ENCODE measurements at places on chromosomes 13 and 19. TPM values are rescaled to one million over a fixed set of nuclear protein-coding genes. Genes with fewer than 3 reads are reported as not detected.

DNA sequence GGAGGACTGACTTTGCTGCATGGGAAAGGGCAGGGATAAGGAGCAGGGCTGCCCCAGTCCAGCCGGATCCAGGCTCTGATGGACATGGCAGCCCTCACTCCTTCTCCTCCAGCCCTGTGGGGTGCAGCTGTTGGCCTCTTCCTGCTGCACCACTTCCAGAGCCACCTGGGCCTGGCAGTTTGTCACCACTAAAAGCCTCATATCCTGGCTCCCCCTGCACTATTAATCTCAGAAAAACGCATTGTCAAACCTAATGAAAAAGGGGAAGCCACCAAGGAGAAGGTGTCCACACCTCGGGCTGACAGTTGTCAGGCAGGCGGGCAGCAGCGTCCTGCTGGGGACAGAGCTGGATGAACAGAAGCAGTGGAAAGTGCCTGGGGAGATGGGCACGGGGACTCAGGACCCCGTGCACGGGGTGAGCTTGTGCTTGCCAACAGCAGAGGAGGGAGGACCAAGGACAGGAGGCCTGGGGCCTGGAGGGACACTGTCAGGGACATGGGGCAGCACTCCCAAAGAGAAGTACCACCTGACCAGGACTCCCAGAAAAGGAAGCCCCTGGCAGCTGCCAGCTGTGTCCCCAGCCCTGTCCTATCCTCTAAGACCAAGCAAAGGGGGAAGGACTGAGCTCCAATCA, 151.1 kb upstream of the TSHZ3 start:
- no peak for DNase-seq

DNA sequence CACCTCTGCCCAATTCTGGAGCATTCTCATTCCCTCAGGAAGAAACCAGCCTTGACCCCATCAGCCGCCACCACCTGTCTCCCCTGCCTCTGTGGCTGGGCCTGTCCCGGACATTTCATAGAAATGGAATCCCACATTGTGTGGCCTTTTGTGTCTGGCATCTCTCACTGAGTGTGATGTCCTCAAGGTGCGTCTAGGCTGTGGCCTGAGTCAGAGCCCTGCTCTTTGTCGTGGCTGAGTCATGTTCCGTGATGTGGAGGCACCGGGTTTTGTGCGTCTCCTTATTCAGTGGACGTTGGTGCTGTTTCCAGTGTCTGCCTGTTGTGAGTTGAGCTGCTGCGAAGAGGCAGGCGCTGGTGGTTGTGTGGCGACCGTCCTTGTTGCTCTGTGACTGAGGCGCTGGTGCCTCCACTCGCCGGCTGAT, 3.5 kb downstream of the FZR1 start:
- no peak for DNase-seq

DNA sequence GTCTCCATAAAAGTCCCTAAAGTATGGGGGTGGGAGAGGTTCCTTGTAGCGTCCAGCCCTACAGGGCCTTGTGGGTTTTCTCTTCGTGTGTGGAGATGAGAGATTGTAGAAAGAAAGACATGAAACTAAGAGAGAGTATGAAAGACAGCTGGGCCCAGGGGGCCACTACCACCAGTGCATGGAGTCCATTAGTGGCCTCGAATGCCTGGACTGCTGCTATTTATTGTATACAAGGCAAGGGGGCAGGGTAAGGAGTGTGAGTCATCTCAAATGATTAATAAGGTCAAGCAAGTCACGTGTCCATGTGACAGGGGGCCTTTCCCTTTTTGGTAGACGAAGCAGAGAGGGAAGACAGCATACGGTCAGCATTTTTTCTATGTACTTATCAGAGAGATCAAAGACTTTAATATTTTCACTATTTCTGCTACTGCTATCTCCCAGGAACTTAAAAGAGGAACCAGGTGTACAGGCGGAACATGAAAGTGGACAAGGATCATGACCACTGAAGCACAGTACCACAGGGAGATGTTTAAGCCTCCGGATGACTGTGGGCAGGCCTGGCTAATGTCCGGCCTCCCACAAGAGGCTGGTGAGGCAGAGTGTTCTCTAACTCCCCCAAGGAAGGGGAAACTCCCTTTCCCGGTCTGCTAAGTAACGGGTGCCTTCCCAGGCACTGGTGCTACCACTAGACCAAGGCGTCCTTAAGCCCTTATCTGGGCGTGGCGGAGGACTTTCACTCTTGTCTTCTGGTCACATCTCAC, 25.5 kb downstream of the FGF21 start:
- peak; percentile 43 for DNase-seq

The RXFP2 gene
- total RNA-seq: not detected

- DNase-seq: no peak
Observed at GRCh38 chr19:38213911-38214625, 10.0 kb downstream of the DPF1 start.

GRCh38 chr13:71871176-71871754, 4.3 kb upstream of the DACH1 start:
- DNase-seq: no peak

The ZNF835 gene
- total RNA-seq: not detected

DNA sequence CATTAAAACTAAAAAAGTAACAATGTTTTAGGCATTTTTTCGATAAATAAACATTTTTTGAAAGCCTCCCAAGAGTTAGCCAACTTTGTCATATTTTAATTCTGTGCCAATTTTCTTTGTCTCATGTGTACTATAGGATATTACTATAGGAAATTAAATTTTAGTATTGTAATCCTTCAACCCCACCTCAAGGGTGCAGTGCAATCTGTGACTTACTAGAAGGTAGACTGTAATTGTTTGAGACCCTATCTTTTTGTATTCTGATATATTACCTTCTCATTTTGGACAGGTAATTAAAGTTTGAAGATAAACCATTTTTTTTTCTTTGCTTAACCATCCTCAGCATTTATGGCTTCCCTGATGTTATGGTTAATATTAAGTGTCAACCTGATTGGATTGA, 457.8 kb downstream of the PCDH20 start:
- DNase-seq: no peak

- no peak for DNase-seq
Observed at GRCh38 chr19:15178629-15179308, 22.0 kb downstream of the NOTCH3 start.

DNA sequence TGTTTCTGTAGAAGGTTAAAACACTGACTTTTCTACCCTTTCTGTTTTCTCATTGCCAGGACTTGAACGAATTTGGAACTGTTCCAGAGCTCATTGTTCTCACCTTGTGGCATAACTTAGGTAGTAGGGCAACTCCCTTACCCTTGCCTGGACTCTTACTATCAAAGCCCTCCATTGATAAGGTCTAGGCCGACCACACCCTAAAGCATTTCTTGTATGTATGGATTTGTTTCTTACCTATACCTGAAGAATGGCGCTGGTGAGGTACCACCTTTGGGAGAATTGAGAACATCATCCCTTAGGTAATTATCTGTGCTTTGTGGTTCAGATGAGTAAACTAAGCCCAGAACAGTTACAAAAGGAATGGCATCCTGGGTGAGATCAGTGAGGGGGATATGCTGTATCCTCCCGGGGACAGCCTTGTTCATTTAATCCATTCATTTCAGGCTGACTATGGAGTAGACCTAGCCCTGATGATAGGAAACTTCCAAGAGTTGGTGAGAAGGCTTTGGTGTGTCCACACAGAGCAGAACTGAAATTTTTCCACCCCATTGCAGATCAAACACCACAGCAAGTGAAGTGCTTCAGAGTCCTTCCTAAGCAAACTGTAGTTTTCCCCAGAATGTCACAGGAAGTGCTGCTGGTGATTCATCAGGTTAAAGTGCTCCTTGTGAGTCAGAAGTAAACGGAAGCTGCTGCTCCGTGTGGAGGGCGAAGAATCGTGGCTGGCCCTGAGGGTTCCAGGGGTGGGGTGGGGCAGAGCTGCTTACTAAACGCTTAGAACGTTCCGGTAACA, 113.0 kb downstream of the TEX26 start:
- peak; percentile 92 for DNase-seq

The KCNRG gene
- total RNA-seq: 0.83 TPM

GRCh38 chr13:66665991-66666390, 564.1 kb downstream of the PCDH9 start:
- DNase-seq: peak; percentile 14

The MISP gene
- not detected for total RNA-seq

The EFNB2 gene
- 69.5 TPM for total RNA-seq

GRCh38 chr19:15455996-15456395, 6.2 kb upstream of the WIZ start:
- no peak for DNase-seq

The CALR3 gene
- total RNA-seq: not detected

The BCKDHA gene
- 12.9 TPM for total RNA-seq

The SIGLECL1 gene
- total RNA-seq: not detected

GRCh38 chr13:84923831-84924230, 875.4 kb downstream of the SLITRK6 start:
- no peak for DNase-seq

DNA sequence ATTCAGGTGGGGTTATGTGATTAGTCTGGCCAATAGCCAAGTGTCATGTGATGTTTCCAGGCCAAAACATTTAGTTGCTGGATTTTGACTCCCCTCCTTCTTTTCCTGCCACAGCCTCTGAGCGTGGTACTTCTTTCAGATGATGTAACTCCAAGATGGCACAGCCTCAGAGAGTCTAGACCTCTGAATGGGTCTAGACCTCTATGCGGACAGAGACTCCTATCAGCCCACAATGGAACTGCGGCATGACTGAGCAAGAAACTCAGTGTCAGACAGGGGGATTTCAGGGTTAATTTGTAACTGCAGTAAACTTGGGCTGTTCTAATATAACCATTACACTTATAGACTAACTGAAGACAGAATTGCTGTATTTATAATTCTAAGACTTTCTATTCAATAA, 42.6 kb upstream of the ZDHHC20 start:
- DNase-seq: no peak

Data from endothelial cell of umbilical vein (primary cell).